Neural crest cell (in vitro differentiated cells): ENCODE measurements at places on chromosomes 6 and 20. TPM values are rescaled to one million over a fixed set of nuclear protein-coding genes. Genes with fewer than 3 reads are reported as not detected.

GRCh38 chr20:48294196-48294595 is 508.9 kb upstream of the SULF2 start:
- DNase-seq, result no peak

DNA sequence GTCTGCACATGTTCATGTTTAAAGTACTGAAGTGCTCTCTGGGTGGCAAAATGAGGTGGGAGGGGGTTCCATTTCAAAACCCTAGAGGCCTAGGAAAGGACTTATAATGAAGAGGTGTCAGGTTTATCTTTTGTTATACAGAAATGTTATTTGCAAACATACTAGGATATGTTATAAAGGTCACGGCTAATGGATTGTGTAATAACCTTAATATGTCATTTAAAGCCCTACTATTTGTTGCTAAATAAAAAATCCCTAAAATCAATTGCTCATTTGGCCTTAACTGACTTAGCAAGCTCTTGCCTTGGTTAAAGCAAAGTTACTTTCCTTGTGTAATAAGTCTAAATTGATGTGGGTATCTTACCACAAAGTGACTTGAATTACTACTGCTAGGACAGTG is 8.8 kb downstream of the NKX2-4 start:
- no peak for DNase-seq

DNA sequence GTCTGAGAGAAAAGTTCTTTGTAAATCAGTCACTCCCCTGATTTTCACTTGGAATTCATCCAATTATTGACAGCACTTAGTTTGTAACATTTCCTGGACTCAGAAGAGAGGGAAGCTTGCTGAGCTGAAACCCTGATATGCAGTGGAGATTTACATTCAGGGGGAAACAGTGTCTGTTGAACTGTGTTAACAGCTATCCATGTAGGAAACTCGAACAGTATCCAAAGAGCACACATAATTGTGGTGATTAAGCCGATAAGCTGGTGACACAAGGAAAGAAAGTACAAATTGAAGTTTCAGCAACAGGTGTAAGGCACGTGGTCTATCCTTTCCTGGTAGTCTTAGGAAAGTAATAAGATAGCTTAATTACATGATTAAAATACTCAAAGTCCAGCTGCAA is 78.1 kb upstream of the FLRT3 start:
- no peak for DNase-seq

GRCh38 chr6:162177746-162178145 is 549.8 kb downstream of the PRKN start:
- DNase-seq, result no peak

GRCh38 chr20:10077886-10078285 is 43.1 kb downstream of the ANKEF1 start:
- DNase-seq, result no peak

TTI1 gene
- 49.6 and 52.9 TPM in 2 replicates for total RNA-seq

PRSS16 gene
- total RNA-seq, result 0.57 and 0.63 TPM in 2 replicates

CST2 gene
- total RNA-seq, result not detected in 2 replicates

- DNase-seq, result no peak
These were observed 199.3 kb downstream of the TENT5A start for GRCh38 chr6:81553216-81553615.

FGD2 gene
- not detected in 2 replicates for total RNA-seq
